ENCODE measurements at places on chromosomes 7 and 10.

DNA sequence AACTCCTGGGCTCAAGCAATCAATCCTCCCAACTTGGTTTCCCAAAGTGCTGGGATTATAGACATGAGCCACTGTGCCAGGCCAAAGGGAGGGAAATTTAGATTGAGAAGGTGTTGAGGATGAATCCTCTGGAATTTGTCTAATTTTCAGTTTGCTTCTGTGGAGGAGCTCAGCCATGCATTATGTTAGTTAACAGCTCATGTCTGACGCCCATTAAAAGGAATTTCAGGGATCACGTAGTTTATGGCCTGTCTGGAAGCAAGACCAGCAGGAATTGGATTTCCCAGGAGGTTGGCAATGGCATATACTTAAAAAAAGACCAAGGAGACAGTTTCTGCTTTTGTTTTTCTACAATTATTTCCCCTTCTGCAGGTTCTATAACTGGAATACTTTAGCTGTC lies 165.7 kb downstream of the OTUD1 start:
- DNase-seq: no peak

DNA sequence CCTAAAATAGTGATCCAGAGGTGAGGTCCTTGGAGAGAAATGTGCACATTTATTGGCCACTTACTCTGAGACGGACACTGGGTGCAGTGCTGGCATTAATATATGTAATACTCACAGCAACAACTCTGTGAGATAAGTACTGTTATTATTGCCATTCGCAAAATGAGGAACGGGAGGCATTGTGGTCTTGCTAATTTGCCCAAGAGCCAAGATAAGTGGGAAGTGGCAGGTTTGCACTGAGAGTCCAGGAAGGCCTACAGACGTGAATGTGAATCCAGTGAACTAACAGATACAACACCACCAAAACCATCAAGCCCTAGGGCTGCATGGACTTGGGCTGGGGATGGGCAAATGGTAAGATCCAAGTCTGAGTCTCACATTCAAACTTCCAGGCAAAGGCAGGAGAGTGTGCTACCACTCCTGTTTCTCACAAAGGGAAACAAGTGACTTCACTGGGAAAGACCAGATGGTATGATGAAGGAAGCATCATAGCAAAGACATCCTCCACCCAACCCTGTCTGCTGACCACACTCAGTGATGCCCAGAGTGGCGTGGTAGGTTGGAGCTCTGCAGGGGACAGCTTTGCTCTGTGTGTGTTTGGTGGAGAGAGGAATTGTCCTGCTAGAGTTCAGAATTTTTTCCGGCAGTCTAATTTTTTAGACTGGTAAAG lies 19.2 kb downstream of the TMEM273 start:
- no peak for DNase-seq

GRCh38 chr7:47196737-47197136 lies 385.2 kb downstream of the TNS3 start:
- no peak for DNase-seq

- DNase-seq: no peak
Observed at GRCh38 chr7:114835861-114836260, 86.0 kb upstream of the MDFIC start.

DNA sequence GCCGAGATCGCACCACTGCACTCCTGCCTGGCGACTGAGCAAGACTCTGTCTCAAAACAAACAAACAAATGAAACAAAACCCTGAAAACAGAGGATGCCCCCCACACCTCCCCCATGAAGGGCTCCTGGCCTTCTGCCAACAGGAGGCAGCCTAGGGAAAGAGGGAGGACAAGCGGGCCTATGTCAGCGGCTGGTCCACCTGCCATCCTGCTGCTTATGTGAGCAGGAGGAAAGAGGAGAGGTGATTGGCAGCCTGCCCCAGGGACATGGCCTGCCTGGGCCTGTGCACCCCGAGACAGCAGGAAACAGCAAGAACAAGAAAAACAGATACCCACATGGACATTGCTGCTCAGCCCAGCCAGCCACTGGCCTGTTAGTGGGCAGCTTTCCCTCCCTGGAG lies 9.1 kb upstream of the ZNF316 start:
- DNase-seq: no peak

- DNase-seq: no peak
Observed at GRCh38 chr10:107899075-107899474, 734.6 kb upstream of the SORCS1 start.

- no peak for DNase-seq
Observed at GRCh38 chr10:21677551-21677950, 143.5 kb downstream of the MLLT10 start.

DNA sequence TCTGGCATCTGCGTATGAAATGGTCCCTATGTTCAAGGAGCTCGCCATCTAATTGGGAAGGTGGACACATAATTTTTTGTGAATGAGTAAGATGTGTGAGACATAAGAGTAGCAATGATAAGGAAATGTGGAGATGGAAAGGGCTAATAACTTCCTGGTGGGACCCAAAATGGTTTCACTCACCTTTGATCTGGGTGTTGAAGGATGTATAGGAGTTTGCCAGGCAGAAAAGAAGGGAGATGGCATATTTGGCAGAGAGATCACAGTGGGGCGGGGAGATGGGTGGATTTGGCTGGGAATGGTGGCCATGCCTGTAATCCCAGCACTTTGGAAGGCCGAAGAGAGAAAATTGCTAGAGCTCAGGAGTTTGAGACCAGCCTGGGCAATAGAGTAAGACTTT lies 4.5 kb downstream of the POP7 start:
- DNase-seq: no peak

GRCh38 chr7:111103678-111104274 lies 12.8 kb downstream of the LRRN3 start:
- no peak for DNase-seq

GRCh38 chr10:70084189-70084588 lies 31.5 kb downstream of the MACROH2A2 start:
- DNase-seq: no peak

- no peak for DNase-seq
Observed at GRCh38 chr10:103612462-103613365, 119.2 kb downstream of the NEURL1 start.

DNA sequence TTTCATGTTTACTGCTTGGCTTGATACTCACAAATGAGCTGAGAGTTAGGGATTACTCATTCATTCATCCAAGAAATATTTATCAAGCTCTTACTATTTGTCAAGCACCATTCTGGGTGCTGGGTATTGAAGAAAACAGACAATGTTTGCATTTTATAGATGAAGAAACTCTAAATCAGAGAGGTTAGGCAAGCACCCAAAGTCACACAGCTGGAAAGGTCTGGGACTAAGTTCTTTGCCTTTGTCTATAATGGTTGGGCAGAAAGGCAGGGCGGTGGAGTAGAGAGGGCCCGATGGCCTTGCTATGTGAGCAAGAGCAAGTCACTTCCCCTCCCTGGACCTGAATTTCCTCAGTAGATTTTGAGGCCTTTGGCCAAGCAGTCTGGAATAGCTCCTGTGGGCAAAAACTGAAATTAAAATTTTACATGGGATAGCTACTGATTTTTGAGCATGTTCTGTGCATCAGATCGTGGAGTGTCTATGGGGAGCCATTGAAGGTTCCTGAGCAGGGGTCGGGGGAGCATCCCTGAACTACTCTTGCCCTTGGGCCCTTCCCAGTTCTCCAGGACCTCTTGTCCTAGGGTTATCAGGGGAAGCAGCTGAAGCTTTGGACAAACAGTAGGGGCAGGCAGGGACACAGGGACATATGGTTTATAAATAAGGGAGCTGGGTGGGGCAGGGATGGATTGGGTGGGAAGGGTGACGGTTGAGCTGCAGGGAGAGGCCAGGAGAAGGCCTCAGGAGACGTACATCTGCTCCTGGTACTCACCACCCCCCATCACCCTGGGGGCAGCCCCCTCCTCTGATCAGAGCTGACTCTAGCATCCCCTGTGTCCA lies 23.3 kb downstream of the AQP1 start:
- DNase-seq: no peak

DNA sequence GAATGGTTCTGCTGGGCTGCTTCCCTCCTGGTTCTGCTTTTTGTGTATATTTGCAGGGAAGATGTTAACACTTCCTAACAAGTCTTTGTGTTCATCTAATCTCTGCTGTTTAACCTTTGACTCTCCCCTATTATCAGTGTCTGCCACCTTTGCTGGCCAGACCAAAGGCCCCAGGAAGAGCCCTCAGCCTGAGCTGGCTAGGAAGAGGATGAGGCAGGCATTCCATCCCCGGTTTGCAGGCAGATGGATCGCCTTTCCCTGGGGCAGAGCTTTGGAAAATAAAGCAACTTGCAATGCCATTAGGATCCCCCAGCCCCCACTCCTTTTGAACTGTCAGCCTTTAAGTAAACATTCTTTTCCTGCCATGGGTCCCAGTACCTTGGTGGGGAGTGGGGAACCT lies 19.0 kb downstream of the DPCD start:
- DNase-seq: no peak

DNA sequence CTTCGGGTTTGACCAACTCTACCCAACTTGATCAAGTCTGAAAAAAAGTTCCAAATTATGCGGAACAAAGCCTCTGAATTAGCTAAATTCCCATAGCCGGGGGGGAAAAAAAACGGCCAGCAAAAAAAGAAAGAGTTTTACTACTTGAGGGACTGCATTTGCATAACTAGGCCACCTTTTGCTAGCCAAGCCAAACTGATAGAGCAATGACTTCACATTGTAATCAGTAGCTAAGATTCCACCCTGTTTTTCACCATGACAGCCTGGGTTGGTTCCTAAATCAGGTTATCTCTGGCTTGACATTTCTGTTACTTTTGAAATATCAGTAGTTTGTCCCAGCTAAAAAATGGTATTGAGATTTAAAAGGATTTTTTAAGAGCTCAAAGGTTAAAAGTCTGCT lies 31.4 kb upstream of the CREB3L2 start:
- DNase-seq: no peak

DNA sequence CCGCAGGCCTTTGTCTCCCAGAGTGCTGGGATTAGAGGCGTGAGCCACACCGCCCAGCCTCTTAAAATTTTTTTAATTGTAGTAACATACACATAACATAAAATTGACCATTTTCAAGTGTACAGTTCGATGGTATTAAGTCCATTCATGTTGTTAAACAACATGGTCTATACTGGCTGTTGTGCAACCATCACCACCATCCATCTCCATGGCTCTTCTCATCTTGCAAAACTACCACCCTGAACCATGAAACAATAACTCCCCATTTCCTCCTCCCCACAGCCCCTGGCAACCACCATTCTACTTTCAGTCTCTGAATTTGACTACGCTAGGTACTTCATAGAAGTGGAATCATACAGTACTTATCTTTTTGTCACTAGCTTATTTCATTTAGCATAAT lies 7.9 kb upstream of the ZFYVE27 start:
- no peak for DNase-seq

DNA sequence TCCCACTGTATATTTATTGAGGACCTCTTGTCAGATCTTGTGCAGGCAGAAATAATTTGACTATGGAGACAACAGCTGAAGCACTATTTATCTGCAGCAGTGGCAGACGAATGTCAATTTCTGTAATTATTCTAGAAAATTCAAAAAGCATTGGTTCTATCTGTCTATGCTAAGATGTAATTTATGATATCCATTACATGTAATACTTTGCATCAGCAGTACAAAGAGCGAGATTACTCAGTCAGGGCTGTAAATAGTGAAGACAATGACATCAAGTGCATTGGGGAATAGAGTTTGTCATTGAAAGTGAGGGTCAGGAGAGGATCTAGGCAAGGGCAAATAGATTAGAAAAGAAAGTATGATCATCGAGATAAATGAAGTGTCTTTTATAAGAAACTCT lies 508.2 kb downstream of the ZWINT start:
- no peak for DNase-seq

DNA sequence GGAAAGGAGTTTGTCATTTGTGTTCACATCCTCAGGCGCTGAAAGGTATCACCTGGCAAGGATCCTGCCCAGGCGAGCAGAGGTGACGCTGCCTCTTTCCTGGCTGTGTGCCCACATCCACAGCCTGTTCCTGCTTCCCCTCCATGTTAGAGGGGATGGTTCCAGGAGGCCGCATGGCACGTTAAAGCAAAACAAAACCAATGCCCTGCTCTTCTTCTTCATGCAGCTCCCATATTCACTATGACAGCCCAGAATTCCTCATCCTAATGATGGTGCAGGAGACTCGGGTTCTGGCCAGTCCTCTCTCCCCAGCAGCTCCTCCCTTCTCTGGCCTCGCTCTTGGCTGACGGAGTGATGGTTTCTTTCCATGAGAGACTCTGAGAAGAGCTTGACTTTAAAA lies 678.5 kb upstream of the ANKRD30A start:
- DNase-seq: no peak

DNA sequence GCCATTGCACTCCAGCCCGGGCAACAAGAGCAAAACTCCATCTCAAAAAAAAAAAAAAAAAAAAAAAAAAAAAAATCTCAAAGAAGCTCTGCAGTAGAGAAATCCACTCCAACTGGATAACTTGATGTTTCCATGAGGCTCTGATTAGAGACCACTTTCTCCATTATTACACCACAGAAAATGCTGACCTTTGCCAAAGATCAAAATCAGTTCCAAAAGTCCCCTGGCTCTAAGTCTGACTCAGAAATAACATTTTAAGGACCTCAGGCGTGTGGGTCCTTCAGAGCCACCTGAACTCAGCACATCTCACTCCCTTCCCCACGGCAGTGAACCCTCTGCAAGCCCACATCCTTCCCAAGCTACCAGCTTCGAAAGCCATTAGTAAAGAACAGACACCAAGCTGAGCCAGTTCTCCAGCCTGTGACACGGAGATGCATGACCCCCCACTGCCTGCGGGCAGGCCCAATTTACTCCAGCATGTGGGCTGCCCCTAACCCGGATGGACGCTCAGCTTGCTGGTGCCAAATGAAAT lies 13.8 kb upstream of the TMEM120A start:
- DNase-seq: peak; percentile 78

DNA sequence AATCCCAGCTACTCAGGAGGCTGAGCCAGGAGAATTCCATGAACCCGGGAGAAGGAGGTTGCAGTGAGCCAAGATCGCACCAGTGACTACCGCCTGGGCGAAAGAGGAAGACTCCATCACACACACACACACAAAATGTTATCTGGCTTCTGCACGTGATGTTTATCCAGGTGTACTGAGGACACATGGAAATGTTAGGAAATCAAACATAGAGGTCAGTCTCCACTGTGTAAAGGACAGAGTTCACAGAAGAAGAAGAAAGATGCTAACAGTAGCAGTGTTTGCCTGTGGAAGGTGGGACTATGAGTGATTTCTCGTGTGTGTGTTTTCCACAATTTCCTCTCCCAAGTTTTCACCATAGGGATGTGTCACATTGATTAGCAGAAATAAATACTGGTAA lies 256.9 kb downstream of the ELMO1 start:
- DNase-seq: no peak

- DNase-seq: no peak
Observed at GRCh38 chr10:110413049-110413783, 84.5 kb upstream of the DUSP5 start.

DNA sequence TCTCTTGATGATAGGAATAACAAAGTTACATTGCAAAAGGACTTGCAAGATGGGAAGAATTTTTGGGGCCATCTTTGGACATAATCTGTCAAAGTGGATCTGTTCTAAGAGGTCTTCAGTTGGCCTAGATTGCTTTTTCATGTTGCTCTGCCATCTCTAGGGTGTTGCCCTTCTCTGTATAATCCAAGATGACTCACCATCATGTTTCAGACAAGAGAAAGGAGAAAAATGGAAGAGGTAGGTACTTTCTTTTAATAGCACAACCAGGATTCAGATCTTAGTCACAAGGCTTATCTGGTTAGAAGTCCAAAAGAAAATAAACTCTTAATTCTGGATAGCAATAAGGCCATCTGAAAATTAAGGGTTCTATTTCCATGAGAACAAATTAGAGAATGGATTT lies 38.7 kb upstream of the FOXP2 start:
- DNase-seq: no peak

GRCh38 chr7:17545348-17545747 lies 246.9 kb downstream of the AHR start:
- DNase-seq: no peak

GRCh38 chr7:104643587-104644217 lies 315.3 kb downstream of the LHFPL3 start:
- no peak for DNase-seq

GRCh38 chr7:100861616-100861985 lies 5.6 kb upstream of the TRIP6 start:
- DNase-seq: no peak

Measured in T-helper 2 cell (primary cell).